A673 (cell line): ENCODE measurements at places on chromosomes 11 and 22. TPM values are rescaled to one million over a fixed set of nuclear protein-coding genes. Genes with fewer than 3 reads are reported as not detected.

GRCh38 chr22:21064917-21065864 lies 19.4 kb downstream of the LRRC74B start:
- DNase-seq: no peak

DNA sequence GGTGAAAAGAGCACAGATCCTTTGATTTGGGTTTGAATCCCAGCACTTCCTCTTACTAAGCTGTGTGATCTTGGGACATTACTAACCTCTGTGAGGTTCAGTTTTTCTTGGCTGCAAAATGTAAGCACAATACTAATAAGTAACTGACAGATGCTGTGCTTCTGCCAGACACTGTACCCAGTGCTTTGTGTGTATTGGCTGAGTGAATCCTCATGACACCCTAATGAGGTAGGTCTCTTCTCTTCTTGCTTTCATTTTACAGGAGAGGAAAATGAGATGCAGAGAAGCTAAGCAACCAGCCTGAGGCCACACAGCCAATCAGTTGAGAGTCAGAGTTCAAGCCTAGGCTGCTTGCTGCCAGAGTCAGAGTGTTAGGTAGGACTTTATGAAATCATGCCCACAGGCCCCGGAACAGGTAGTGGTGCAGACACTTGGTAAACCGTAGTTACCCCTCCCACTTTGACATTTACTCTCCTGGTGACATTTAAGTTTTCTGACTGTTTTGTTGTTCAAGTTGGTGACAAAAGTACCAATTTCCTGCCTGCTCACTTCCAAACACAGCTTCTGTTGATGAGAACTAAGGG lies 21.2 kb downstream of the PTPRJ start:
- DNase-seq: no peak

DNA sequence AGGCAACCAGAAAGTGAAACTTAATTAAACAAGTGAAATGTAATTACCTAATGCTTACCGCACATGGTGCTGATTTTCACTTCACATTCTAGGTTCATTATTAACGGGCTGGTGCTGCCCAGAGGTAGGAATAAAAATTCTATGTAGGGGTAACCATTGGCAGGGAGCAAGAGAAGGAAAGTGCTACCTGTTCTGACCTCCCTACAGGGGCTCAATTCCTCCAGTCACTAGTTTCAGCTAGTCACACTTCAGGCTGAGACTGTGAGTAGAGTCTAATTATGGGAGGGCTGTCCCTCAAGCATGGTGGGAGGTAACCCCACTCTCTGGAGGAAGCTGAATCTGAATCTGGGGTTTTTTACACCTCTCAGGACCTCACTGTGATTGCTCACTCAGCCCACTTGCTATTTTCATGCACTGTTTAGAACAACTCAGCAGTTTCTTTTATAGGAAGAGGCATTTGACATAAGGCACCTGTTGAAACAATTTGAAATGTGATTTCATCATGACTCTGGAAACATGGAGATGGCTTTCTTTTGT lies 75.4 kb downstream of the MAML2 start:
- no peak for DNase-seq

- DNase-seq: no peak
Observed at GRCh38 chr22:38707984-38708383, 2.2 kb downstream of the GTPBP1 start.

DNA sequence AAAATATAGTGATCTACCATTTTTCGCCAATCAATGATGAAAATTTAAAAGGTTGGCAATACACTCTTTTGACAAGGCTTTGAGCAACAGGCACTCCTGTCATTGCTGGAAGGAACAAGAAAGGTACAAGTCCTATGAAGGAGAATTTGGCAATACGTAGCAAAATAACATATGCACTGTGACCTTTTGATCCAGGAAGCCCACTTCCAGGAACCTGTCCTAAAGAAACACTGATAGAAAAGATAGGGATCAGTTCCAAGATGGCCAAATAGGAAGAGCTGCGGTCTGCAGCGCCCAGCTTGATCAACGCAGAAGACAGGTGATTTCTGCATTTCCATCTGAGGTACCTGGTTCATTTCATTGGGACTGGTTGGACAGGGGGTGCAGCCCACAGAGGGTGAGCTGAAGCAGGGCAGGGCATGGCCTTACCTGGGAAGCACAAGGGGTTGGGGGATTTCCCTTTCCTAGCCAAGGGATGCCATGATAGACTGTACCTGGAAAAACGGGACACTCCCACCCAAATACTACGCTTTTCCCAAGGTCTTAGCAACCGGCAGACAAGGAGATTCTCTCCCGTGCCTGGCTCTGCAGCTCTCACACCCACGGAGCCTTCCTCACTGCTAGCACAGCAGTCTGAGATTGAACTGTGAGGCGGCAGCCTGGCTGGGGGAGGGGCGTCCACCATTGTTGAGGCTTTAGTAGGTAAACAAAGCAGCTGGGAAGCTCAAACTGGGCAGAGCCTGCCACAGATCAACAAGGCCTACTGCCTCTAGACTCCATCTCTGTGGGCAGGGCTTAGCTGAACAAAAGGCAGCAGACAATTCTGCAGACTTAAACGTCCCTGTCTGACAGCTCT lies 69.7 kb upstream of the GALNT18 start:
- no peak for DNase-seq

GRCh38 chr22:24728790-24729637 lies 45.5 kb downstream of the PIWIL3 start:
- no peak for DNase-seq

Gene LMNTD2
- total RNA-seq: 1.1 and 1.7 TPM in 2 replicates

Gene PHLDA2
- 25.0 and 33.7 TPM in 2 replicates for total RNA-seq
